ENCODE measurements at places on chromosomes 5 and 9.

GRCh38 chr5:142397178-142397577, 72.4 kb upstream of the SPRY4 start:
- DNase-seq, result no peak

- no peak for DNase-seq
Measured at GRCh38 chr5:73117088-73117740, 3.2 kb upstream of the TMEM171 start.

GRCh38 chr5:130316971-130317680, 412.9 kb downstream of the CHSY3 start:
- DNase-seq, result no peak

DNA sequence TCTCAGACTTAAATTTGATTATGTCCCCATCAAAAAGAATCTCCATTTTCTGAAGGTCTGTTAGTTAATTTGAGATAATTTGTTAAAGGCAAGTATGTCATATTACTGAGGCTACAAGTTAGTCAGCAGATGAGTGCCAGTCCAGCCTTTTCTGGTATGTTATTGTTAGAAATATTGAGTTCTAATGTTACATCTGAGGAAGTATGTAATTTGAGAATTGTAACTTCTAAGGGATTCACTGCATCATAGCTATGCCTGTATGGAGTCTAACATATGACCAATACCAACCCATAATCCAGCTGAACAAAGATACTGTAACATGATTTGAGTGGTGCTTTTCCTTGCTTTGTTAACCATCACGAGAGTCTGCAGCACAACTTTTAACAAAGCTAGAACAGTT, 13.9 kb downstream of the SLC23A1 start:
- DNase-seq, result no peak

GRCh38 chr5:164627021-164627420, 1121.6 kb downstream of the MAT2B start:
- no peak for DNase-seq

GRCh38 chr9:120846906-120847305, 4.2 kb upstream of the PSMD5 start:
- DNase-seq, result no peak

DNA sequence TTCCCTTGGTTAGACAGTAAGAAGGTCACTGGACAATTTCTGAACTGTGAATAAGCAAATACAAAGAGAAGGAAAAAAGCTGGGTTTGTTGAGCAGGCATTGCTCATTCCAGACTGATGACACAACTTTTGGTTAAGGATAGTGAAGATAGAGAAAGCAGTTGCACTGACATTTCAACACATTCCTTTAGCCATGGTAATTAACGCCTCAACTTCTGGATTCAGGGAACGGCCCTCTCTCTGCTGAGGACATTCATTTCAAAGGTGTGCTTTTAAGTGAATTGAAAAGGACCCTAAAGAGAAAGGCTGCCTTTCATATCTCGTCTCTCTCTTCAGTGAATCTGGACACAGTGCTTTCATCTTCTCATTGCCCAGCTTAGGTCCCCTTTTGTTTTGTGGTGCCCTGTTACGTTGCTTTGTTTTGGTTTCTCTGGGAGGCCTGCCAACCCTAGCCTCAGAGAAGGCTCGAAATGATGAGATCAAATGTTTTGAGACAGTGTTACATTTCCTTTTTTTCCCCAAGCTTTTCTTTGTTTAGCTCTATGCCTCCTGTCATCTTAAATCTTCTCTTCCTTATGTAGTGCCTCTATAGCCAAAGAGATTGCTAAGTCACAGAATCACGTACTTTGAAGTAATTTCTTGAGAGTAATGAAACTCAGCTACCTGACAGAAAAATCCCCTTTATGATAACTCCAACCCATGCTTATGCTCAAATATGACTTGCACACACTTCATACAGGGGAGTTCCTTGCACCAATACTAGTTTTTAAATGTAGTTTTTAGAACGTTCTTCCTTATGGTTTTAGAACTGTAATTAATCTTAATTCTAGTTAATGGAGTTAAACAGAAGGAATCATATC, 94.4 kb upstream of the IFNE start:
- DNase-seq, result no peak

GRCh38 chr9:127147251-127147650, 24.8 kb upstream of the ANGPTL2 start:
- DNase-seq, result no peak

- no peak for DNase-seq
Measured at GRCh38 chr9:104850786-104851545, 77.0 kb downstream of the ABCA1 start.

- no peak for DNase-seq
Measured at GRCh38 chr5:174335682-174336364, 290.3 kb downstream of the NSG2 start.

DNA sequence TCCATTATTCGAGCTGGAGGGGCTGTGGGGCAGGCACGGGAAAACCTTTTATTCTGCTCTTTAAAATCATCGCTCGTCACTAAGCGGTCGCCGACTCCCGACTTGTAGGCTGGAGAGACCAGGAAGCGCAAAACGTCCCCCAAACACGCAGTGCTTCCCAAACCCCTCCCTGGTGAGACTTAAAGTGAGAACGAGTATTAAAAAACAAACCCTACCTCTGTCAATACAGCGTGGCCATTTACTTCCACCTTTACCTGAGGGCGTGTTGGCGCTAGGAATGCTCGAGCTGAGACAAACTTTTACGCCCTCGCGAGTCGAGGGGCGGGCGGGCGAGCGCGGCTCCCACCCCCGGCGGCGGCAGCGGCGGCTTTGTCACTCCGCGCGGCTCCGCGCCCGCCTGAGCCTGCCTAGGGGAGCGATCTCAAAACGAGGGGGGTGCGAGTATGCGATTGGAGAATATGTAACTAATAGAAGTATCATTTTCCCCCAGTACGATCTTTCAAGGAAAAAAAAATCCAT, at the start of gene NR2F1-AS1:
TSS of gene NR2F1-AS1 (minus strand) at position 293 of the 519 bp plus-strand sequence.
- DNase-seq, result no peak

DNA sequence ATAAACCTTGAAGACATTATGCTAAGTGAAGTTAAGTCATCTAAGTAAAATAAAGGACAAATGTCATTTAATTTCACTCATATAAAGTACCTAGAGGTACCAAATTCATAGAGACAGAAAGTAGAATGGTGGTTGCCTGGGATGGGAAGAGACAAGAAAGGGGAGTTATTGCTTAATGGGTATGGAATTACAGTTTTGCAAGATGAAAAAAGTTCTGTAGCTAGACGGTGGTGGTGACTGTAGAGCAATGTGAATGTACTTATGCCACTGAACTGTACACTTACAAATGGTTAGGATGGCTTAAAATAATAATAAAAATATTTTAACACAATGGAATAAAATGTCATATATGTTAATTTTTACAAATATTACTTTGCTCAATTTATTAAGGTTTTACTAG, 128.0 kb downstream of the MPDZ start:
- no peak for DNase-seq

GRCh38 chr5:150484964-150485692, 22.8 kb upstream of the NDST1 start:
- DNase-seq, result no peak

- DNase-seq, result no peak
Measured at GRCh38 chr9:128406848-128407391, 13.7 kb upstream of the CERCAM start.

GRCh38 chr9:5195463-5195862, 10.0 kb upstream of the INSL6 start:
- DNase-seq, result no peak

DNA sequence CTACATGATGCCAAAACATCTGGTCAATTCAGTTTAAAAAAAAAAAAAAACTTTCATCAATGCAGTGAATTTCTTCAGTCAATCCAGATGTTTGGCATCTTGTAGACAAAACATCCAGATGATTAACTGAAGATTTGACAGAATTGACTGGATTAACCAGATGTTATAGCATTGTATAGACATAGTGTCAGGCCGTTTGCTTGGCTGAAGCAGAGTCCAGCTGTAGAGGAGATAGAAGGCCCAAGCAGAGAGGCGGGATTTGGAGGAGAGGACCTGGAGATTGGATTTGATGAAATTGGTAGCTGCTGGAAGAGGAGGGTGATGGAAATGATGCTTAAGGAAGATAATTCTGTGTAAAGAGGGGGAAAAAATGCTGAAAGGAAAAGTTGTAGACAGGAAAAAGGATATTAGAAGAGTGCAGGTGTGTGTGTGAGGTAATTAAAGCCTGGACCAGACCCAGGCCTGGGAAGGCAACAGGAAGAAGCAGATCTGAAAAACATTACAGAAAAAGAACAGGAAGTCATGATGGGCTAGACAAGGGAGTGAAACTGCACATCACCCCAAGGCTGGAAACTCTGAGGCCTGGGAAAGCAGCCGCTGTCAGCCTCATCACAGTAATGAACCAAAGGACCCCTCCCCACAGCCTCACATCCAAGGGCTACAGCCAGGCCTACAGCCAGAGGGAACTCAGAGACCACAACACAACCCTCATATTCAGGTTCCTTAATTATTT, 258.3 kb downstream of the CWC27 start:
- no peak for DNase-seq

DNA sequence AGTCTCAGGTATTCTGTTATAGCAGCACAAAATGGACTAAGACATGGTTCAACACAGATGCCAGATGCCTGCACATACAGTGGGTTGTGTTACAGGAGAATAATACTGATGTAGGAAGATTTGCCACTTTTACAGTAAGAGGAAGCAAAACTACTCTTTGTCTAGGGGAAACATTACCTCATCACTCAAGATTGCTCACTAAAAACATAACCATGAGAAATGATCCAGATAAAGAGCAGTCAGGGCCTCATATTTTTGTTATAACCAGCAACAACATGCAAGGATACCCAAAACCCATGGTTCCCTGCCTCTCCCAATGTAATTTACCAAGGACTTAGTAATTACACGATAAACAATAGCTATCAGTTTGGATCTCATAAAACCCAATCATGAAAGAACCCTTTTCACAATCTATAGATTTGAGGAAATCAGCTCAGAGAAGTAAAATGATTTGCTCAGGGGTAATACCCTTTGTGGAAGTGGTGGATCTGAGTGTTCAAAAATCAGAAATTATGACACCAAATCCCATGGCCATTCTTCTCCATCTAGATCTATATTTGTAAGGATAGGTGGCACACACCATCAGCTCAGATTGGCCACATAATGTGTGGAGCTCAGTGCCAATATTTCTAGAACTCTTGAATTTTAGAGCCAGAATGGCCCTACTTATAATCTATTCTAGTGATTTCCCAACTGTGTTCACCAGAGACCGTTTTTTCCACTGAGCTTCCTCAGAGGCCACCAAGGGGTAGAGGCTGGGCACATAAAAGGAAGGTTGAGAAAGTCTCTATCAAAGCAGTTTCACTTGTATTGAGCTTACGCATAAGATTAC, 27.8 kb downstream of the DPYSL3 start:
- DNase-seq, result no peak

- DNase-seq, result peak; percentile 53
Measured at GRCh38 chr5:111735583-111736270, 21.3 kb downstream of the NREP start.

GRCh38 chr5:160961761-160962160, 109.8 kb upstream of the ATP10B start:
- no peak for DNase-seq

DNA sequence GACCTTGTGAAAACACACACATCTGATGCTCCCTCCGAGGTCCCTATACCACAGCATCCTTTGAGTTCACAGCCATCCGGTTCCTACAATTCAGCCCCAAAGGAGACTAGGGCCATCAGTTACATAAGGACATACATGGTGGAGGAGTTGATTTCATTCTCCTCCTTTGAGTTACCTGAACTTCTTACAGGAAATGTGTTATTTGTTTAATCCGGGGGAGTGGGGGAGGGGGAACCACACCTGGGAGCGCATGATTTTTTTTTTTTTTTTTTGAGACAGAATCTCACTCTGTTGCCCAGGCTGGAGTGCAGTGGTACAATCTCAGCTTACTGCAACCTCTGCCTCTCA, 30.7 kb downstream of the SEMA4D start:
- DNase-seq, result no peak

GRCh38 chr5:65674749-65675148, 47.2 kb downstream of the SGTB start:
- no peak for DNase-seq

- no peak for DNase-seq
Measured at GRCh38 chr9:26893030-26893676, 551 bp upstream of the CAAP1 start.

GRCh38 chr9:78004478-78005229, 27.0 kb downstream of the GNAQ start:
- DNase-seq, result no peak

DNA sequence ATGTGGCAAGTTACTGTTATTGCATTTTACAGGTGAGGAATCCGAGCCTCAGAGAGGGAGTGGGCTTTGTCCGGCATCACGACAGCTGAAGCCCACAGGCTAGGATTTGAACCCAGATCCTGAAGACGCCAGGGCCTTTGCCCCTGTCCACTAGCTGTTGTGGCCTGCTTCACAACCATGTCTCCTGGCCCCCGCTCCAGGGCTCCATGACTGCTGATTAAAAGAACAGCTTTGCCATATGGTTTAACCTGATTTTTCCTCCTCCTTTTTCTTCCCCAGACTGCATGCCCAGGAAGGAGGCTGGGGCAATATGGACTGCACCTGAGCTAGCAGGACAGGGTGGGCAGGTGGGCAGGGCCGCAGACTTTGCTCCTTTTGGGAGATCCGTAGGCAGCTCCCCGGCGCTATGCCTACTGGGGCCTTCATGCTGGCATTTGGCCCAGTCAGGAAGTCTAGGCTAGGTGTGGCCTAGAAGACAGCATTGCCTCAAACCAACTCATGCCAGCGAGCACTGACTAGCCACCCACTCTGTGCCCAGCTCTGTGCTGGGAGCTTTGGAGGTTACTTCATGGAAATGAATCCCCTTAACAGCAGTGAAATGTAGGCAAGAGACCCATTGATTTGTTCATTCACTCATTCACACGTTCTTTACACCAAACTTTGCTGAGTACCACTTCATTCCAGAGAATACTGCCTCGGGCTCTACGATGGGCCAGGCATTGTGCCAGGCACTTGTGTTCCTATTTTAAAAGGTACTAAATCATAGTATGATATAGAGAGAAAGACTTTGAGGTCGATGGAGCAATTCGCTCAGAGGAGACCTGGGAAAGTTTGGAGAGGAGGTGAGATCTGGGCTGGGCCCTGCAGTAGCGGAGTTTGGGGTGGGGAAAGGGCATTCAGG, 94.3 kb upstream of the CPEB4 start:
- no peak for DNase-seq

DNA sequence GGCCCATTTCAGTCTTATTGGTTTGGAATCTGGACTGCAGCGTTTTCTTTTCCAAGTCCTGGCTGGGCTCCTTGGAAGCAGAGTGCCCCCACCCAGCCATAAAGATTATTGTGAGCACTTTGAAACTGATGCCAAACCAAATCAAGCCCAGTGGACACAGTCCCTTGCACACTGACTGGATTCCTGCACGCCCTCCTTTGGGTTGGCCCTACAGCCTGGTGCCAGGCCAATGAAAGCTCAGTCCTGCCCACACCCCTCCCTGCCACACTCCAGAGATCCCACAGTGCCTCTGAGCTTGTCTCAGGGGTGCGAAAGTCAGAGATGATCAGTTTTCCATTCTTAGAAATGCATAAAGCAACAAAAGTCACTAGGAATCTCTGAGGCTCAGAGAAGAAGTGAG, 181.9 kb downstream of the CETN3 start:
- DNase-seq, result no peak

Measured in stimulated activated CD4-positive, alpha-beta T cell treated with anti-CD3 and anti-CD28 coated beads, TNF-alpha, amount 100 ng/mL, for 48 hours (primary cell).